ENCODE measurements at places on chromosomes 3 and 15.

GRCh38 chr15:29057856-29058255 lies 172.1 kb downstream of the APBA2 start:
- no peak for DNase-seq

GRCh38 chr3:35338186-35338585 lies 301.1 kb upstream of the ARPP21 start:
- DNase-seq = no peak

DNA sequence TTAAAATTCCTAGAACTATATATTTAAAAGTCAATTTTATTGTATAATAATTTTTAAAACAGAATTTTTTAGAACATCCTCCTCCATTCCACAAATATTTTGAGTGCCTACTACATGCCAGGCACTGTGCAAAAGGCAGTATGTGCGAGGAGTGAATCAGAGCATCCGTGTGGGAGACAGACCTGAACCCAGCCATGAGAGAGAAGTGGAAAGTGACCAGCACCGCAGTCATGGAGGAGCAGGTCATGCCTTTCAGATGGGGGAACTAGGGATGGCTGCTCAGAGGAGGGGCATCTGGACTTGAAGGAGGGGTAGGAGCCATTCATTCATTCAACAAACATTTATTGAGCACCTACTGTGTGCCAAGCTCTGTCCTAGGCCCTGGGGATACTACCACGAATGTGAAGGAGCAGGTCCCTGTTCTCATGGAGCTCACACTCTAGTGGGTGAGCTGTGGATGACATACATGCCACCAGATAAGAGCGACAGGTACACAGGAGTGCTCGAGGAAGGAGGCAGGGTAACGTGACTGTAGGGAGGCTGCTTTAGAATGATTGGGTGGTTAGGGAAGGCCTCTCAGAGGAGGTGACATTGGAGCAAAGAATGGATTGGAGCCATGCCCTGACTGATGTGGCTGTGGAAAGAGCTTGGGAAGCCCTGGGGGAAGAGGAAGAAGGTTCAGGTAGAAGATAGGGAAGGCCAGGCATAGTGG lies 3.1 kb upstream of the CHRNA3 start:
- no peak for DNase-seq

- DNase-seq = no peak
Measured at GRCh38 chr3:178437236-178437635, 99.0 kb upstream of the KCNMB2 start.

DNA sequence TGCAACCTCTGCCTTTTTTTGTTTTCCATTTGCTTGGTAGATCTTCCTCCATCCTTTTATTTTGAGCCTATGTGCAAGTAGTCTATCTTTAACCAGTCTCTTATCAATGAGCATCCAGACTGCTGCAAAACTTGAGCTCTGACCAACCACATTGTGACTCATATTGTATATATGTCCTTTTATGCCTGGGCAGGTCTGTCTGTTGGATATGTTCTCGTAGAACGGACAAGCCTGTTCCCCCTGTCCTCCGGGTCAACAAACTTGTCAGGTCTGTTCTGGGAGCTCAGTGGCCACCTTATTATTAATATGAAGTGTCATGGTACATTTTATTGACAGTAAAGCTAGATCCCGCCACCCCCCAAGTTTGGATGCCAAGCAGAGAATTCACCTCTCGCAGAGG lies 252.9 kb upstream of the ST8SIA2 start:
- DNase-seq = no peak

DNA sequence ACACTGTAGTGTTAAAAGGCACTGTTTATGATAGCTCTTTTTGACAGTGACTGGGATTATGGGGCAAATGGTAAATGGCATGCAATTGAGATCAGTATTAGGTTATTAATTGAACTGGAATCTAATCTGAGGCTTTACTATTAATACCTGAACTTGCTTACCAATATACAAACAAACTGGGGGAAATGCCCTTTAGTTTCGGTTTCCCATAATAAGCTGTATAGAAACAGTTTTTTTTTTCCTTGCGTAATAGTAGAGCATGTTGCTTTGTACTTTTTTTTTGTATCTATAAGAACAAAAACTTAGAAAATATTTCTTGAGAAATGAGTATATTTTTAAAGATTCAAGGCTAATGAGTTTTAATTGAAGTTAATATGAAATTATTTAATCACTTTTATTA lies 95.0 kb downstream of the FNDC3B start:
- DNase-seq = no peak

DNA sequence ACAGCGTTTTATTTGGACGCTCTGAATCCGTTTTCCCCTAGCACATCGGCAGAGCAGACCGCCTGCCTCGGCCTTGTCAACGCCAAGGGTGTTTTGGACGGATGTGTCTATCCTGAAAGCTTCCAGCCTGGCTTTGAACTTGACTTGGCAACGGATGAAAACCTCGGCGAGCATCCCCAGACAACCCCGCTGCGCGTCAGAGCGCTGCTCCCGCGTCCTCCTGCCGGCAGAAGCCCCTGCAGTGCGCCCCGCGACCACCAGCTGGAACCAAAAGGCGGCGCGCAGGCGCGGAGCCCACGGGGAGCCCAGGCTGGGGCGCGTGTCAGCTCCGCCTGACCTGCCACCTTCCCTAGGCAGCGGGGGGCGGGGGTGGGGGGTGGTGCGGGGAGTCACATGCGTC lies 26.2 kb upstream of the ARL8B start:
- no peak for DNase-seq

DNA sequence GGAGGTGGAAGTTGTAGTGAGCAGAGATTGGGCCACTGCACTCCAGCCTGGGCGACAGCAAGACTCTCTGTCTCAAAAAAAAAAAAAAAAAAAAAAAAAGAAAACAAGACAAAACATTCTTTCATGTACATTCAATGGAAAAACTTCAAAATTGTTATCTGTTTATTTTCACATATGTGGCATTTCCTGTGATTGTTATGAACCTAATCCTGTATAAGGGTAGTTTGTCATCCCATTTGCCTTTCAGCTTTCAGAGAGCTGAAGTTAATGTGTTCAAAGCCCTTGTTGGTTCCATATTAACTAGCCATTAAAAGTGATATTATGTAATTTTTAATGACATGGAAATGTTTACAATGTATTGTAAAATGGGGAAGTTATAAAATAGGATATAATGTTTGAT lies 17.3 kb upstream of the NCK1 start:
- DNase-seq = no peak

DNA sequence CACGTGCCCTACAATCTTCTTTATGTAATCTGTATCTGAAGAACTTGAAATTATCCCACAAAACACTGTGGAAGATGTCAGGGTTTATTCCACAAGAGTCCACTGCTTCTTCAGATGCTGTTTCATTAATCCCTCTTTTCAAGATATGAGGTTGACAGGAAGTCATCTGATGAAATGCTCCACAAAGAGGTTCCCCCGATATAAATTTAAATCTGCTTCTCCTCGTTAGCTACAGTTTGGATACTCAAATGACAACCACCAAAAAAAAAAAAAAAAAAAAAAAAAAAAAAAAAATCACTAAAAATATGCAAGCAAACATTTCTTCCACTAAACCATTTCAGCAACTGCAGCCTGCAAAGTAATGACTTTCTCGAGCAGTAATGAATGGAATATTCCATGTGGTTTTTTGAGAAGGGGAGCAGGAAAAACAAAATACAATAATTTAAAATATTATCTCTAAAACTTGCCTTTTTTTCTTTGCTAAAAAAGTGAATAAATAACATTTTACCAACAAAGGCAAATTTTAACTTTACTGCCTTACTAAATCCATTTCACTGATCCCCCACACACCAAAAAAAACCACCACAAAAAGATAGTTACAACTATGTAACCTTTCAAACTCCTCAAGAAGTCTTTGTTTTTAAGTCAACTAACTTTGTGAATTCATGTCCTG lies 37.8 kb downstream of the DLG1 start:
- no peak for DNase-seq

DNA sequence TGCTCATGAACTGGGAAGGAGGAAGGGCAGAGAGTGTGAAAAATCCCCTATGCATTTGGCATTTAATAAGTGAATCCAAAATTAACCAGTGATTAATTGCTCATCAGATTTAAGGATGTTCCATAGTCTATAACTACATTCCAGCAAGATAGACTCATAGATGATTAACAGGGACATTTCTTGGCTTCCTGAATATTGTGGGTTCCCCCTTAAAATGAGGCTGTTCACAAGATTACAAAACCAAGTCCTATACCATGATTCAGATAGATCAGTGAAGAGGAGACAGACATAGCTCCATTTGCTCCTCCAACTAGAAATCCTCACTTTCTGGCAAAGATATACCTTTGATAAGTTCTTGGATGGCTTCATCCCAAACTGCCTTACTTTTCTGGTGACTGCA lies 15.4 kb downstream of the RASGRP1 start:
- no peak for DNase-seq

DNA sequence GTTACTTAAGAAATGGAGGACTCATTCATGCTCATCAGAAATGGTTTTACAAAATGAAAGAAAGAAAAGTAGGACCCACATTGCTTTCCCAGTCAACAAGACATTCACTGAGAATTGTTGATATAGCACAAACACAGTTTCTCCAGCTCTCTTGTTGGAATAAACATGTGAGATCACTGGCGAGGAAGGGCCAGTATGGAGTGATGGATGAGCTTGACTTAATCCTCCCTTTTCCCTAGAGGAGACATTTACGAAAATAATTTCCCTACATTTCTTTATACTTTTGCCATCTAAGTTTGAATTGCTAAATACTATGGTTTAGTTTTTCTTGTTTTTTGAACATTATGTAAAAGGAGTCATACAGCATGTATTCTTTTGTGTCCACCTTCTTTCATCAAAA lies 15.9 kb upstream of the UBE3A start:
- no peak for DNase-seq
